ENCODE measurements at places on chromosomes 2 and 18.

DNA sequence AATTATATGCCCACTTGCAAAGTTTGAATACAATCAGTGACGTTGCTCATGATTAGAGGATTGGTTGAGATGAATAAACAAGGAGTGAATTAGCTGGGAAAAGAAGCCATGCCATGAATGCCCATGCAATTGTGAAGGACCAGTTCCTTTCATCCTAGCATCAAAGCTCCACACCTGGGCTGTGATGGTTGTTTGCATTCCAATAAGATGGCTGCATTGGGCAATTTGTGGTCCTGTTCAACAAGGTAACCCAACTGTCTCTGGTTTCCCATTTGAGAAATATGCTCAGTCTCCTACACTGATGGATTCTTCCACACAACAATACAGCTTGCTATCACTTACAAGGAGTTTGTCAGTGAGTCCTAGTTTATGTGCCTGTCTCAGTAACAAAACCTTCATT, 550.2 kb downstream of the STK39 start:
- DNase-seq, result no peak

DNA sequence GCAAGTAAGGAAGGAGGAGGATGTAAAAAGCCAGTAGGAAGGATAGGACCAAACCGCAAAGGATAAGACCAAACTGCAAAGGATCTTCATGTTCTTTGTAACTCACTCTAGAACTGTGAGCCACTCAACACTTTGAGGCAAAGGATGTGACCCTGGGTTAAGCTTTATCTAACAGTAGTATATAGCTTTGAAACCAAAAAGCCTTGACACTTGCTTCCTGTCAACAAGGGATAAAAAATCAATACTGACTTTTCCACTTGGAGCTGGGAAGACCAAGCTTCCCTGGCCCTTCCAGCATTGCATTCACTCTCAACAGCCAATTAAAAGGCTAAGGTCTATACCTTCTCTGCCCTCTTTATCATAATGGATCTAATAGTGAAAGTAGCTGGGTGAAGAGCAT, 22.0 kb downstream of the KANSL3 start:
- no peak for DNase-seq

GRCh38 chr18:68843473-68844089, 45.7 kb downstream of the CCDC102B start:
- no peak for DNase-seq

DNA sequence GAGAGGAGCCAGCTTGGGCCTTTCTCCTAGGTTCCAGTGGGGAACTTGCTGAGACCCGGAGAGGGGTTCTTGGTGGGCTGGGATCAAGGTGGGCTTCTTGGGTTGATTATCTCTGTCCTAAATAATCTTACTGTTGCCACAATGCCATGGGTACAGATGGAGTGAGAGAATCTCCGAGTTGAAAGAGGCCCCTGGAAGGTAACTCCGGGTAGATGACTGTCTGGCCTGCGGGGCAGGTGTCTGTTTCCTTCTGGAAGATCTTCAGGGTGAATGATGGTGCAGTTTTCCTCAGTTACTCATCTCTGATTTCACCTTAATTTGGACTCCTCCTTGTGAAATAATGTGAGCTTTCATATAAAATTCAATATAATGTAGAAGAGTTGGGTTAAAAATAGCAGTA, 159.4 kb downstream of the ACTR3 start:
- no peak for DNase-seq

DNA sequence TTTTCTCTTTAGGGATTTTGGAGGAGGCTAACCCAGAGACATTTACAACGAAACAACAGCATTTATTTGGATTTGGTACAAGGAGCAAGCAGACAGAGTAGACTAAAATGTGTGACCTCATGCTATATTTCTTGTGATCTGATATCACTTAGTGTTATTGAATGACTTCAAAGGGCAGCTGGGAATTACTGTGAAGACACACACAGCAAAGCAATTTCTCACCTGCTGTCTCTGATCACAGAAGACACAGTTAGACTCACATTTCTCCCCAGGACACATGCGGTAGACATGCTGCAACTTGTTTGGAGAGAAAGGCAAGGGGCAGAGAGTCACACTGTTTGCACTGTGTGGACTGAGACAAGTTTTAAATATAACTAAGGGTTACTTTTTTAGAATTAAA, 67.5 kb downstream of the LTBP1 start:
- DNase-seq, result no peak

- DNase-seq, result no peak
These were observed 58.9 kb downstream of the LPIN2 start for GRCh38 chr18:2953935-2954653.

GRCh38 chr18:31156821-31157763, 5.6 kb downstream of the DSC1 start:
- DNase-seq, result no peak

Data from stimulated activated CD4-positive, alpha-beta T cell treated with anti-CD3 and anti-CD28 coated beads, TNF-alpha, amount 100 ng/mL, for 24 hours (primary cell).